ENCODE measurements at places on chromosomes 12 and 14.

- no peak for DNase-seq
Measured at GRCh38 chr14:66496188-66496807, 10.1 kb downstream of the CCDC196 start.

DNA sequence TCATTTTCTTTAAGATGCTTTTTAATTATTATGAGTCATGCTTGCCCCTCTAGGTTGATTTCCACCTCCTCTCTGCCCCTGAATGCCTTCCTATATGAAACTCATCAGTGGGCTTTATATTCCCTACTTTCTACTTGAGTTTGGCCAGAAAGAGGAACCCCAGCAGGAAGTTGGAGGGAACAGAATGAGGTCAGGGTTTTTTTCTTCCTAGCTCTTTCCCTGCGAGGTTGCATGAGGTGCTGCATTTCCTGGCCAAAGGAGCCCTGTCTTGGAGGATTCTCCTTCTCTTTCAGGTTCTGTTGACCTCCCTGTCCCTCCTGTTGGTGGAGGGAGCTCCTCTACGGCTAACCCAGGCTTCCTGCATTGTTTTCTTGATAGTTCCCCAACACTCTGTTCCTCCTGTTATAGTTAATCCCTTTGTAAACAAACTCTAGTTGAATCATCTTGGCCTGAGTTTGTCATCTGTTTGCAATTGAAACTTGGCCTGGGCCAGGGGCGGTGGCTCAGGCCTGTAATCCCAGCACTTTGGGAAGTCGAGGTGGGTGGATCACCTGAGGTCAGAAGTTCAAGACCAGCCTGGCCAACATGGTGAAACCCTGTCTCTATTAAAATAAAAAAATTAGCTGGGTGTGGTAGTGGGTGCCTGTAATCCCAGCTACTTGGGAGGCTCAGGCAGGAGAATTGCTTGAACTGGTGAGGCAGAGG is 15.3 kb upstream of the SPIC start:
- DNase-seq: no peak

DNA sequence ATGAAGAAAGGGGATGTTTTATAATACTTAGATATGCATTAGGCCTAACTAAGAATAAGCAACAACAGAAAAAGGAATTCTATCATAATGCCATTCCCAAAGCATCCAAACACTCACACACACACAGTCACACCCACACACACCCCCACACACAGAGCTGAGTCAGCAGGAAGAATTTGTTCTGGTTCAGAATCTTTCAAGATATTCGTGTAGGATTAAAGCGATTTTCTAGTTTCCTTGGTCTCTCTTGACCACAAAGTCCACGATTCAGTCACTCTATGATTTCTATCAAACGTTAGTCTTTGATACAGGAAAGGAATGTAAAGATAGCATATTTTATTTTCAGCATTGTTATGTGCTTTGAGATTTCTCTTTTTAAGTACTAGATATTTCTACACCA is 382.6 kb upstream of the DCN start:
- DNase-seq: no peak

DNA sequence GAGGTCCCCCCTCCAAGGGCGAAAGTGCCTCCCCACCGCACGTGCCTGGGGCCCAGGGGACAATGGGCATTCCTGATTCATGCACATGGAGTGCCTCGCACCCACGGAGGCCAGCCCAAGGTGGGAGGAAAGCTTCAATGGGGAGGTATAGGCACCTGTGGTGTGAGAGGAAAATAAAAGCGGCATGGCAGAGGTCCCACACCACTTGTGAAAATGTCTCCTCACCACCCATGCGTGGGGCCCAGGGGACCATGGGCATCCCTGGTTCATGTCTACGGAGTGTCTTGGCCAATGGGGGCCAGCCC is 384.7 kb downstream of the ALG10 start:
- no peak for DNase-seq

- no peak for DNase-seq
Measured at GRCh38 chr12:96302687-96303310, 97.4 kb downstream of the CDK17 start.

GRCh38 chr14:104700225-104700651 is 10.8 kb downstream of the INF2 start:
- DNase-seq: no peak

- no peak for DNase-seq
Measured at GRCh38 chr14:88044444-88044758, 39.5 kb downstream of the GPR65 start.

- DNase-seq: no peak
Measured at GRCh38 chr12:46717868-46718267, 107.9 kb downstream of the SLC38A4 start.

DNA sequence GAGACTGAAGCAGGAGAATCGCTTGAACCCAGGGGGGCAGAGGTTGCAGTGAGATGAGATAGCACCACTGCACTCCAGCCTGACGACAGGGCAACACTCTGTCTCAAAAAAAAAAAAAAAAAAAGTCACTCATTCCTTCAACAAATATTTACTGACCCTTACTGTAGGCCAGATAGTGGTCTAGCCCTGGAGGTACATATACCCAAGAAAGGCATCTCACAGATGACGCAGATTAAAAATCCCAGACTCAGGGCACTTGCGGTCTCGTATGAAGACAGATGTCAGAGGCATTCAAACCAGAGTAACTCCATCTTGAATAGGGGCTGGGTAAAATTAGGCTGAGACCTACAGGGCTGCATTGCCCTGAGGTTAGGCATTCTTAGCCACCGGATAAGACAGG is 44.8 kb downstream of the CLMN start:
- no peak for DNase-seq

DNA sequence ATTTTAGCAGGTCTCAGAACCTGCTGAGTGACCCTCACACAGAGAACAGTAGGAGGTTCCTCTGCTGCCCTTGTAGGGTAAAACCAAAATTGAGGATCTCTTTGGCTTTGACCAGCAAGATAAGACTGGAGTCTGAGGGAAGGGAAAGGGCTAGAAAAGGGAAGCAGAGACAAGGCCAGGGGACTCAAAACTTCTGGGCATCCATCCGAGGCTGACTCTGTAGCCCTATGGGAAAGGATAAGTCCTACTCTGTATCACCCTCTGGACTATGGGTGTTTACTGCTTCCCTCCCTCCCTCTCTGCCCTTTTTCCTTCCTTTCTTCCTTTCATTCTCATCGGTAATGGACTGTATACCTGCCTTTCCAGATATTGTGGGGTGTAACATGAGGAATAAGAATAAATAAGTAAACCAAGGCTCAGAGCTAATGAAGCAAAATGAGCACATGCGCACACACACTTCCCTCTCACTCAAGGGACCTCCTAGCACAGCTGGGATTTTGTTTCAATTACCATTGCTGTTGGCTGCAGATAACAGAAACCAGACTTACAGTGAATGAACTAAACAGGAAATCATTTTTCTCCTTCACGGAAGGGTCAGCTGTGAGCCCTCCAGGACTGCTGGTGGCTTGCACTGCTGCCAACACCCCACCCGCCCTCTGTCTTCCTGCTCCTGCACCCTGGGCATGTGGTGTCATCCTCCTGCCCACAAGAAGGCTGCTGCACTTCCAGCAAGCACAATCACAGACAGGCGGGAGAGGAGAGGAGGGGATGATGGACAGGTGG is 404.4 kb upstream of the CCDC196 start:
- DNase-seq: no peak

DNA sequence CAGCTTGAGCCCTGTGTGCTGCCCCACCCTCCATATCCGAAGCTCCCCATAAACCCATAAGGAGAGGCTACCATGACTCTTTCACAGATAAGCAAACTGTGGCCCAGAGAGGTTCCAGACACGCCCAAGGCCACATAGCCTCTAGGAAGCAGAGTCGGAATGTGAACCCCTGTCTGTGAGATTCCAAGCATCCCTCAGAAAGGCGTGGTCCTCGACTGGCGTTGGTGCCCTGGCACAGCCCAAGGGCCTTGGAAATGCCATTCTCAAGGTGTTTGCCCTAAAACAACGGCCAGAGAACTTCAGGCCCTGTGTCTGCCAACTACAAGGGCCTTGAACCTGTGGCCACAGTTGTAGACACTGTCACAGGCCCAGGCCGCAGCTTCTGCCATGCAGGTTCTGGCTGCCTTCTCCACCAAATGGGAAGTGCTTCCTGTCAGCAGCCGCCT is 8.5 kb upstream of the DIO3 start:
- no peak for DNase-seq

DNA sequence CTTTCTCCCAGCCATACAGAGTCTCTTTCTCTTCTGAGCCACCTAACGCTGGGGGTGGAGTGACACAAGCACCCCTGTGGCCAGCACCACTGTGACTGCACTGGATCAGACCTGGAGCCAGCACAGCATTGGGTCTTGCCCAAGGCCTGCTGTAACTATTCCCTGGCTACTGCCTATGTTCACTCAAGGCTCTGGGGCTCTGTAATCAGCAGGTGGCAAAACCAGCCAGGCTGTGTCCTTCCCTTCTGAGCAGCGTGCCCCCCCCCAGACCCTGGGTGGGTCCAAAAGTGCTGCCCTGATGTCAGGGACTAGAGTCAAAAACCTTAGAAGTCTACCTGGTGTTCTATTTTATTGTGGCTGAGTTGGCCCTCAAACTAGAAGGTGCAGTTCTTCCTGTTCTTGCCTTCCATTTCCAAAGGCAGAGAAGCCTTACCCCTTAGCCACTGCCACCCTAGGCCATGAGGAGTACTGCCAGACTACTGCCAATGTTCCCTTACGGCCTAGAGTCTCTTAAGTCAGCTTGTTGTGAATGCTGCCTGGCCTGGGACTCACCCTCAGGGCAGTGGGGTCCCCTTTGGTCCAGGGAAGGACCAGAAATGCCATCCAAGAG is 49.9 kb downstream of the PELI2 start:
- no peak for DNase-seq

GRCh38 chr14:96016501-96017160 is 22.5 kb upstream of the C14orf132 start:
- DNase-seq: no peak

DNA sequence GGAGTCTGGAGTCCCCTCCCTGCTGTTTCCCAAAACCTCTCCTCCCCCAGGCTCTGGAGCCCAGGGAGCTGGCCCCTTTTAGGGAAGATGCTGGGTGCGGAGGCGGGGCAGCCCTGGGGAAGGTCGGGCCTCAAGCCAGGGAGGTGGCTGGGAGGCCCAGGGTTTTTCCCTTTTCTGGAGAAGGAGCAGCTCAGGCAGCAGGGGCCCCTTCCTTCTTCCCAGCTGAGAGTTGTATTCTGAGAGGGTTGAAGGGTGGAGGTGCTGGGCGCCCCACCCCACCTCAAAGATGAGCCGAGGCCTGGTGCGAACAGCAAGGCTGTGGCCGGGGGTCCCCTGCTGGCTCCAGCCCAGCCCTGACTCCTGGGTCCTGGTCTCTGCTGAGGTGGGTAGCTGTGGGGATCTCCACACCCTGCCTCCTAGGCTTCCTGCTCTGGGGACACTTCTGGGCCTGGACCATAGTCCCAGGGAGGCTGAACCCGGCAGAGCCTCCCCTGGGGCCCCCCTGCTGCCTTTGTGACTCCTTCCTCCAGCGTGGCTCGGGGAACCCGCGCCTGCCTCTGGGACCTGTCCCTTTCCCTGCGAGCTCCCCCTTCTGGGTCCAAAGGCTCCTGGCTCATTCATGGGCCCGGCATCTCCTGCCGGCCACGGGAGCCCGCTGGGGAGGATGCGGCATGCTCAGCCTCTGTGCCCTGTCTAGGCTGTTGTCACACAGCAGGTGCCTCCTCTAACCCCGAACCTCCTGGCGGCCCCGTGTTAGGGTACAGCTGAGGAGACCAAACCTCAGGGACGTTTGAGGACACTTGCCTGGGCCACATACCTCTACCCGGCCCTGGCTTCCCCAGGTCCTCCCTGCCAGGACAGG is 4.4 kb downstream of the TRMT61A start:
- no peak for DNase-seq

GRCh38 chr14:91261986-91262549 is 17.6 kb upstream of the GPR68 start:
- no peak for DNase-seq

GRCh38 chr12:92028441-92028709 is 117.3 kb downstream of the BTG1 start:
- DNase-seq: no peak

DNA sequence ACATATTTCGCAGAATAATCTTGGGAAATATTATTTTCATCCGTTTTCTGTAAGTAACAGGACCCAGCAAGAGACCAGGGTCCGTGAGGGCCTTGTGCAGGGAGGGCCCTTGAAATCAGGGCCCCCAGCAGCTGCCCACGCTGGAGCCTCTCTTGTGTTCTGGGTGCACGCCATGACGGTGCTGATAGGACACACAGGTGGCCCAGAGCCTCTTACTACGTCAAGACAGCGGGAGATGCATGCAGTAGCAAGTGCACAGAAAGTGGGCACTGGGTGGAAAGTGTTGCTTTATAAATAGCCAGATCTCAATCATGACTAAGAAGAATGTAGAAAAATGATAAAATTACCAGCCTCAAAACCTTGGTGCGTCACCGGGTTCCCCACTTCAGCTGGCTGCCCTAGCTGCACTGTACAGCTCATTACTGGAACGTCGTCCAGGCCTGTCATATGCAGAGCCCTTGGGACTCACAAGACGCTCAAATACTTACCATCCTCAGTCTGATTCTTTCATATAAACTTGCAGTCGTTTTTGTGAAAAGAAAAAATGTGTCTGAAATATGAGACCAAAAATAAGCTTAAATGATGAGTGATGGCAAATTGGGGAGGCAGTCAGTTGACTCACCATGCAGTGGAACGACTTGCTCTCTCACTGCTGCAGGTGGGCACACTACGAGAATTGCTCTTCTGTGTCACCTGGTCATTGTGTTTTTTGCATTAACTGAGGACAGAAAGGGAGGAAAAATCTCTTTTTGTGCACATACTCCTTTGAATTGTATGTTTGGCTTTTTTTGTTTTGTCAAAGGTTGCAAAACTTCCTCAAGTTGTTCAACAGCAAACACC is 68.2 kb downstream of the DDX51 start:
- DNase-seq: no peak

- DNase-seq: no peak
Measured at GRCh38 chr14:71243697-71244096, 336.4 kb downstream of the PCNX1 start.

GRCh38 chr12:12673296-12673695 is 22.7 kb downstream of the GPR19 start:
- DNase-seq: no peak

DNA sequence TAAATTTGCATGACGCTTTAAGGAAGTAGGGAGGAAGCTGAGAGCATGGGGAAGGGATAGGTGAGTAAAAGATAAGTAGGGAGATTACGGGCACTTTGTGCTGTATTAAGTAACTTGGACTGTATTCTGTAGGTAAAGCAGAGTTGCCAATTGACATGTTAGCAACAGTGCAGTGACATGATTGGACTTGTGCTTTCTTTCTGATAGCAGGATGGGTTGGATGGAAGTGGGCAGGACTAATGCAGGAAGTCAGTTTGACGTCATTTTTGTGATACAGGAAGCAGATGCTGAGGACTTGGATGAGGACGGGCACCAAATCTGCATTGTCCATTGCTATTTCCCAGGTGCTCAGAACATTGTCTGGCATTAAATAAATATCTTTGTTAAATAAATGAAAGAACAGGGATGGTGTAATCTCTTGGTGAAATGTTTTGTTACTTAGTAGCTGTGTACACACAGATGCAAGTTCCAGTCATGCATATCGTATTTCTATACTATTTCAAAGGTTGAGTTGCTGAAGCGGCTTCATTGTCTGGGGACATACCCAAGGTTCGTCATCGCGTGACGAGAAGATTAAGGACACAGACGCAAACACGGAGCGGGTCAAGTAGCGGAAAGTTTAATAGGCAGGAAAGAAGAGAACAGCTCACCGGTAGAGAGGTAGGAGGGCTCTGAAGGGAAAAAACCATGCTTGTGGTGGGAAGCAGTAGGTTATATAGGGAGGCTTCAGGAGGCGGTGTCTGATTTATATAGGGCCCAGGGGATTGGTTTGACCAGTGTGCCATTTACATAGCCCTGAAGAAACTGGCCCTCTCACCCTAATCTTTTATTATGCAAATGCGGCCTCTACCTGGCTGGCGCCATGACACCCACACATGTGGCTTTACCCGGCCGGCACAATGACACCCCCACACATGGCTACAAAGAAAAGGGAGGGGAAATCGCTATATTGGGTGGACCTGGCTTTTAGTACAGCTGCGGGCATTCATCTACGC is 30.7 kb downstream of the GUCY2C start:
- no peak for DNase-seq
